ENCODE measurements at places on chromosomes 13 and 19.

GRCh38 chr19:9672893-9673292, 2.0 kb downstream of the ZNF562 start:
- H3K27me3 ChIP-seq = no peaks in the 10 kb centered on the region
- H3K4me1 ChIP-seq = peaks cover 13% of the 10 kb centered on the region
- H3K27ac ChIP-seq = peak overlapping the region; percentile 9
- DNase-seq = no peak
- peaks cover 63% of the 10 kb centered on the region for H3K36me3 ChIP-seq
- peak overlapping the region; percentile 9 for H3K4me3 ChIP-seq

DNA sequence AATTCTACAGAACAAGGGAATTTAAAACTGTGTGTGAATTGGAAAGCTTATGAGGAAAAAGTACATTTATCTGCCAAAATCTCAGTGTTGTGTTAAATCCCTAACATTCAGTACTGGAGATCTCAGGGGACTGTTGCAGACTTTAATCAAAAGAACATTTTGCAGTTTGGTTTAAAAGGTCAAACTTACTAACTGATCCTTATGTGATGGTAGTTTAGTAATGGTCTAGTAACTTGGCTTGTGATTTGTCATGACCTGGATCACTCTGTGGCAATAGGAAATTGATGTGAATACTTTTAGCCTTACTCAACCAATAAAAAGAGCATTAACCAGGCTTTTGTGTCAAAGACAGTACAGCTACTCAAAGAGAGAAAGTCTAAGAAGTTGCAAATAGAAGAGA, 862.1 kb upstream of the MIR17HG start:
- no peak overlapping the region for H3K4me3 ChIP-seq
- no peak for DNase-seq
- H3K36me3 ChIP-seq = no peaks in the 10 kb centered on the region
- H3K27ac ChIP-seq = no peak overlapping the region
- no peaks in the 10 kb centered on the region for H3K27me3 ChIP-seq

- H3K27me3 ChIP-seq = no peaks in the 10 kb centered on the region
- H3K4me1 ChIP-seq = peaks cover 2% of the 10 kb centered on the region
- no peak overlapping the region for H3K4me3 ChIP-seq
- no peak for DNase-seq
Observed at GRCh38 chr13:27549406-27549981, 70.8 kb downstream of the LNX2 start.

GRCh38 chr13:54185101-54185500, 1156.5 kb downstream of the OLFM4 start:
- no peaks in the 10 kb centered on the region for H3K4me1 ChIP-seq
- no peaks in the 10 kb centered on the region for H3K27me3 ChIP-seq
- H3K4me3 ChIP-seq = no peak overlapping the region
- no peak for DNase-seq
- H3K36me3 ChIP-seq = no peaks in the 10 kb centered on the region

- peaks cover 41% of the 10 kb centered on the region for H3K4me1 ChIP-seq
- no peak overlapping the region for H3K4me3 ChIP-seq
- peaks cover under 1% of the 10 kb centered on the region for H3K27me3 ChIP-seq
- H3K27ac ChIP-seq = no peak overlapping the region
- no peak for DNase-seq
Observed at GRCh38 chr19:28504727-28505126, 708.2 kb downstream of the UQCRFS1 start.

GRCh38 chr19:45104658-45105349, 11.8 kb downstream of the PPP1R37 start:
- peak overlapping the region; percentile 82 for H3K4me3 ChIP-seq
- H3K27me3 ChIP-seq = no peaks in the 10 kb centered on the region
- DNase-seq = no peak
- H3K4me1 ChIP-seq = peaks cover 68% of the 10 kb centered on the region
- peak overlapping the region; percentile 86 for H3K27ac ChIP-seq
- H3K36me3 ChIP-seq = no peaks in the 10 kb centered on the region

DNA sequence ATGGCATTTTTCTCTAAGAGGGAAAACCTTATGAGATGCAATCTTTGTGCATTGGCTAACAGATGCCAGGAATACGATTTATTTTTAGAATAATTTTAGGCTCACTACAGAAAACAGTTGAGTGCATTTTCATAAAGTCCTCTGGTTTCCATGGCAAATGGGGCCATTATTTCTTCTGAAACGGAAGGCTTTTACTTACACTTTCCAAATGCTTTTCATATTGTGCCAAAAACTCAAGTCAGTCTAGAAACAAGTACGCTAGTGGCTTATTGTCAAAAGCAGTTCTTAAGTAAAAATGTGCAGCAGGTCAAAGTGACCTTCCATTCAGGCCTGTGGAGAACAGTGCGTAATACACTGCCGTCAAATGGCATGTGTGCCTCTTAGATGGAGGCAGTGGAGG, 628.7 kb downstream of the EFNB2 start:
- DNase-seq = no peak
- H3K4me3 ChIP-seq = no peak overlapping the region
- peaks cover 20% of the 10 kb centered on the region for H3K27me3 ChIP-seq
- peaks cover 21% of the 10 kb centered on the region for H3K4me1 ChIP-seq
- no peaks in the 10 kb centered on the region for H3K36me3 ChIP-seq

- peaks cover 1% of the 10 kb centered on the region for H3K4me1 ChIP-seq
- H3K27me3 ChIP-seq = no peaks in the 10 kb centered on the region
- no peak for DNase-seq
- no peaks in the 10 kb centered on the region for H3K36me3 ChIP-seq
- no peak overlapping the region for H3K27ac ChIP-seq
Observed at GRCh38 chr13:49356223-49356622, 87.6 kb downstream of the CAB39L start.

DNA sequence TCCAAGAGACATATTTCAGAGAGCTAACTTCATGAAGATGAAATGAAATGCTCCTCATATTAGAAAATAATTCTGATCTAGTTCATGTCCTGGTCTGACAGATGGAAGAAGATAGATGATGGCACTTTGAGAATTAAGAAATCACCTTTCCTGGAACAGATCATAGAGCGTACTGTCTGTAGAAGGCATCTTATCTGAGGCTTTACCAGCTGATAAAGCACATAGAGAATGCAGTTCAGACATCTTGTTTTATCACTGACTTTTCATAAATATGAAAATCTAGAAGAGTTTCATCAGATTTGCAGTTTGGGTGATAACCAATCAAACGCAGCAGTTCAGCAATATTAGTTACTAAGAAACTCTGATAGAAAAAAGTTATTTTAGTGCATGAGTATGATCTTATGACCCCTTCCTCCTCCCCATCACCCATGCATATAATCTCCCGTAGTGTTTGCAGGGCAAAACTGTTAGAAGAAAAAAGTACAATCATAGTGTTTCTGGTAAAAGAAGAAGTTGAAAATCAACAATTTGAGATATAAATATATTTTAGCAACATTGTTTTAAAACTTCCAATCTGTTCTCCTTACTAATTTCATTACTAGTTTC, 585.2 kb downstream of the PCDH9 start:
- H3K4me1 ChIP-seq = peaks cover 10% of the 10 kb centered on the region
- no peaks in the 10 kb centered on the region for H3K36me3 ChIP-seq
- no peak overlapping the region for H3K27ac ChIP-seq
- no peak for DNase-seq
- H3K27me3 ChIP-seq = no peaks in the 10 kb centered on the region

DNA sequence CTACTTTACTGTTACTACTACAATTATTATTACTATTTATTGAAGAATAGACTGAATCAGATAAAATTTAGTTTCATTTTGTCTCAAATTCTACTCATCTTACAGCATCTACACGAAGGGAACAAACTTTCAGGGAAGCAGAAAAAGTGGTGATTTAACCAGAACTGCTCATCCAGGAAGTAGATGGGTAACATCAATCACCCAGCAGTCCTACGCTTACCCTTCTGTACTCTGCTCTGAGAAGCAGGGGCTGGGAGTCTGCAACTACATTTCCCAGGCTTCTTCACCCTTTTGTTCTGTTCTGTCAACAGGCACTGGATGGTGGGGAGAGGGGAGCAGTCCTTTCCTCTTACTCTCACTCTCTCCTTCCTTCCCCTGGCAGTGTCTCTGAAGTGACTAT, 31.4 kb upstream of the GGACT start:
- no peak overlapping the region for H3K27ac ChIP-seq
- H3K27me3 ChIP-seq = no peaks in the 10 kb centered on the region
- peaks cover 6% of the 10 kb centered on the region for H3K4me1 ChIP-seq
- peaks cover 5% of the 10 kb centered on the region for H3K36me3 ChIP-seq
- DNase-seq = no peak

DNA sequence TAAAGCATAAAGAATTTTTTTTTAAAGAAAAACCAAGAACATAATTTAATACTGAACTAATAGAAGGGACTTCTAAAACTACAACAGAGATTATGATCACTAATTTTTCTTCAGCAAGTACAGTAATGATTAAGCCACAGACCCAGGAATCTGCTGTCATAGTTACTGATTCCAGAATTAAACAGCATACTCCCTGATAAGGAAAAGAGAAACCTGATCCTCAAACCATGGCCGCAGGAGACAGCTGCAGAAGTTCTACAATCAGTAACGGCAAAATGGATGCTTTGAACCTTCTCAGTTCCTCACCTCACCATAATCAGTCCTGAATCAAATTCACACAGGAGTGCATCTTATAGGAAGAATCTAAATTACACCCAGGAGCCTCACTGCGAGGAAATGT, 939.0 kb upstream of the SLITRK1 start:
- no peak for DNase-seq
- H3K27ac ChIP-seq = no peak overlapping the region
- H3K36me3 ChIP-seq = no peaks in the 10 kb centered on the region
- no peaks in the 10 kb centered on the region for H3K27me3 ChIP-seq

- no peak overlapping the region for H3K27ac ChIP-seq
- no peak overlapping the region for H3K4me3 ChIP-seq
- H3K27me3 ChIP-seq = peaks cover 13% of the 10 kb centered on the region
- DNase-seq = no peak
Observed at GRCh38 chr13:49953560-49953959, 17.4 kb upstream of the SPRYD7 start.

GRCh38 chr19:48501494-48502349, 9.9 kb downstream of the LMTK3 start:
- peak overlapping the region; percentile 90 for H3K27ac ChIP-seq
- no peaks in the 10 kb centered on the region for H3K27me3 ChIP-seq
- H3K36me3 ChIP-seq = peaks cover 7% of the 10 kb centered on the region
- peak overlapping the region; percentile 60 for H3K4me3 ChIP-seq
- H3K4me1 ChIP-seq = peaks cover 33% of the 10 kb centered on the region
- no peak for DNase-seq

- DNase-seq = no peak
- peaks cover 15% of the 10 kb centered on the region for H3K36me3 ChIP-seq
- H3K27ac ChIP-seq = no peak overlapping the region
- H3K4me3 ChIP-seq = no peak overlapping the region
Observed at GRCh38 chr13:99778500-99778899, 193.1 kb downstream of the ZIC5 start.

DNA sequence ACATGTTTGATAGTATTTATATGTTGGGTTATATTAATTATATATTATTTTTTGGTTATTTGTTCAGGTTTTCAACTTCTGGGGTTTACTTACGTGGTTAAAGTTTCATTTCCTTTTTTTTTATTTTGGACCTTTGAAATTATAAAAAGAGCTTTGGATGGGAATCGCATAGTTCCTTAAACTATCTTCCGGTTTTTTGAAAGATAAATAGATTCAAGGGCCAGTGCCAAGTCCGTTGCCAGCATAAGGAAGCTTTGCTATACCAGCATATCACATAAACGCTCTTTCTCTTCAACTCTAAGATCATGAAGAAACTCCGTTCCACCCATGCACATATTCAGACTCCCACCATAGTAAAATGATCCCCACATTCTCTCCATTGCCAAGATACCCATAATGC, 7.4 kb upstream of the OXGR1 start:
- no peak for DNase-seq
- H3K4me3 ChIP-seq = no peak overlapping the region
- no peaks in the 10 kb centered on the region for H3K36me3 ChIP-seq
- H3K4me1 ChIP-seq = no peaks in the 10 kb centered on the region
- H3K27me3 ChIP-seq = peaks cover 60% of the 10 kb centered on the region

GRCh38 chr13:23753458-23753857, 135.7 kb downstream of the MIPEP start:
- H3K4me3 ChIP-seq = no peak overlapping the region
- no peak overlapping the region for H3K27ac ChIP-seq
- no peaks in the 10 kb centered on the region for H3K4me1 ChIP-seq
- DNase-seq = no peak

DNA sequence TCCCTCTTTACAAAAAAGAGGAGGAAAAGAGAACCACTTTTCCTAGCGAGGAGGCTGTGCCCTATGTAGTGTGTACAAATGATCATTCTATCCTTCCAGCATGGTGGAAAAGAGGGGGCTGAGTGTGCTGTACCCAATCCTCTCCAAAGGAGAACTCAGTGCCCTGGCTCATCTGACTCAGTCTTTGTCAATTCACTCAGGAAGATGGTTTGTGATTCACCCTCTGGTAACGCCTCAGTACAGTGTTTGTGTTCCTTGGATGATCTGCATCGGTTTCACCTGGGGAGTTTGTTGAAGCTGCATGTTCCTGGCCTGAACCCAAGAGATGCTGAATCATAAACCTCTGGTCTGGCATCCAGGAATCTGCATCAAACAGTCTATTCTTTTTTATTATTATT, 18.3 kb upstream of the ENOX1 start:
- H3K27ac ChIP-seq = no peak overlapping the region
- H3K27me3 ChIP-seq = no peaks in the 10 kb centered on the region
- peaks cover 2% of the 10 kb centered on the region for H3K4me1 ChIP-seq
- no peak for DNase-seq
- no peaks in the 10 kb centered on the region for H3K36me3 ChIP-seq

- no peak for DNase-seq
- H3K27ac ChIP-seq = no peak overlapping the region
- no peak overlapping the region for H3K4me3 ChIP-seq
- peaks cover 46% of the 10 kb centered on the region for H3K36me3 ChIP-seq
- no peaks in the 10 kb centered on the region for H3K27me3 ChIP-seq
Observed at GRCh38 chr13:99507054-99507453, 5.8 kb downstream of the TM9SF2 start.

GRCh38 chr19:19263886-19264487, 9.1 kb downstream of the TM6SF2 start:
- H3K4me3 ChIP-seq = no peak overlapping the region
- H3K4me1 ChIP-seq = peaks cover 11% of the 10 kb centered on the region
- H3K27me3 ChIP-seq = peaks cover 19% of the 10 kb centered on the region
- no peak overlapping the region for H3K27ac ChIP-seq

DNA sequence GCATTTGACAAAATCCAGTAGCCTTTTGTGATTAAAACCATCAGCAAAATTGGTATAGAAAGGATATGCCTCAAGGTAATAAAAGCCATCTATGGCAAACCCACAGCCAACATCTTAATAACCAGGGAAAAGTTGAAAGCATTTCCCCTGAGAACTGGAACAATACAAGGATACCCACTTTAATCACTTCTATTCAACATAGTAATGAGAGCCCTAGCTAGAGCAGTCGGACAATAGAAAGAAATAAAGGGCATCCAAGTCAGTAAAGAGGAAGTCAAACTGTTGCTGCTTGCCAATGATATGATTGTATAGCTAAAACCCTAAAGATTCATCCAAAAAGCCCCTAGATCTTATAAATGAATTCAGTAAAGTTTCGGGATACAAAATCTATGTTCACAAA, 1510.3 kb downstream of the PCDH9 start:
- H3K4me3 ChIP-seq = no peak overlapping the region
- H3K4me1 ChIP-seq = no peaks in the 10 kb centered on the region
- no peaks in the 10 kb centered on the region for H3K36me3 ChIP-seq
- H3K27me3 ChIP-seq = no peaks in the 10 kb centered on the region
- H3K27ac ChIP-seq = no peak overlapping the region
